ENCODE measurements at places on chromosomes 2 and 18.

DNA sequence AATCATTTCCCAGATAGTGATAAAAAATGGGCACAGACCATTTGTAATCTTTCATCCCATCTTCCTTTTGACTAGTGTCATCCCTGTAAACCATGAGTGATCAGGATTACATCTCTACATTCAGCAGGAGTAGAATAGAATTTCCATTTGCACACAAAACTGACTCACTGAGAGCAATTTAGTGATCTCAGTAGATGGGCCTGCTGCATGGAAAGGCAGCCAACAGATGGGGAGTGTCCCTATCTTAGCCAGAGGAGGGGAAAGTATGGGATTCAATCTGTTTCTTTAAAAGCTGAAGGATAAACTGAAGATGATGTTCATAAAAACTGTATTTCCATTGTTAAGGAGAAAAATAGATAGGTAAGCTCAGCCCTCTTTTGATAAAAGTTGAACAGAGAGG lies 441.7 kb downstream of the ZNF521 start:
- DNase-seq, result no peak

GRCh38 chr2:218224186-218224585 lies 7.2 kb downstream of the ARPC2 start:
- no peak for DNase-seq

DNA sequence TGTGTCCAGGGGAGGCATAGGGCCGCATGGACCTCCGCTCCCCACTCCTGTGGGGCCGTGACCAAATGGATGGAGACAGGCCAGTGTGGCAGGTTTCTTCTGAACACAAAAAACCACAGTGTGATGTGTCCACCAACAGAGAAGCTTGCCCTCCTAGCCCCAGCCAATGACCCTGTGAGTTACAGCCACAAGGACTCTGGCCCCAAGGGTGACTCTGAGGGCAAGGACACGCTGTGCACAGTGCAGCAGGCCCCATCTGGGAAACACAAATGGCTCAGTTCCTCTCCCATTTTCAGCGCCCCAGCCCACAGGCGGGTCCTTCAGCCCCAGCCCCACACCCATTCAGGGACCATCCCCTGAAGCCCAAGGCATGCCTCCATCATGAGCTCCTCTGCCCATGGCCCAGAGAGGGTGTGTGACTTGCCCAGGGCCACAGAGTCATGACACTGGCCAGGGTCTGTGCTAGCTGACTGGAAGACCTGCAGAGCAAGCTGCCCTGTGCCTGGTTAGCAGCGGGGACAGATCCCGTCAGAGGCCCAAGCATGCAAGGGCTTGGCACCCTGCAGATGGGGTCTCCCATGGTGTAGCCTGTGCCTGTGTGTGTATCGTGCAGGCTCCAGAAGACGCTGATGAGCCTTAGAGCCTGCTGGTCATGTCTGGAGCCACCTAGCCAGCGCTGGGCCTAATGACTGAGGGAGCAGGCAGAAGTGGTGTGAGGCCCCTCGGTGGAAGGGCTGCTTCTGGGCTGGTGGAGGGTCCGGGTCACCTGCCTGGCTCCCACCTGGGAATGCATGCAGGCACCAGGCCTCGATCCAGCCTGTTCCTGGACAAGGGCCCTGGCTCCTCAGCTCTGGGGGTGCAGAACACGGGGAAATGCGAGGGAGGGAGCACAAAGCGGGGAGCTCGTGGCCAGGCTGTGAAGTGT lies 47.7 kb downstream of the HS6ST1 start:
- no peak for DNase-seq

DNA sequence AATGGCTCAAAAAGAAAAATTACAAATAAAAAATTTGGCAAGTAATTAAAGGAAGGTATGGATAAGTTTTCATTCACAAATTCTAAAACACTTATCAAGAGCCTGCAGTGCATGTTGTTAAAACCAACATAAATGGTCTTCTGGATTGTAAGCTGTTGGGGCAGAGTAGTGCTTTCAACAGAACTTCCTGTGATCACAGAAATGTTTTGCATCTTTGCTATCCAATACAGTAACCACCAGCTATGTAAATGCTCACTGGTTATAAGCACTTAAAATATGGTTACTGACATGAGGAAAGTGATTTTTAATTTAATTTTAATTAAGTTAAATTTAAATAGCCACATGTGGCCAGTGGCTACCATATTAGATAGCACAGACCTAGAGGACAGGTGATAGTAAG lies 133.1 kb downstream of the NBAS start:
- no peak for DNase-seq

GRCh38 chr2:180938451-180938850 lies 42.0 kb upstream of the UBE2E3 start:
- DNase-seq, result no peak

GRCh38 chr2:8627019-8627691 lies 54.7 kb upstream of the ID2 start:
- no peak for DNase-seq

DNA sequence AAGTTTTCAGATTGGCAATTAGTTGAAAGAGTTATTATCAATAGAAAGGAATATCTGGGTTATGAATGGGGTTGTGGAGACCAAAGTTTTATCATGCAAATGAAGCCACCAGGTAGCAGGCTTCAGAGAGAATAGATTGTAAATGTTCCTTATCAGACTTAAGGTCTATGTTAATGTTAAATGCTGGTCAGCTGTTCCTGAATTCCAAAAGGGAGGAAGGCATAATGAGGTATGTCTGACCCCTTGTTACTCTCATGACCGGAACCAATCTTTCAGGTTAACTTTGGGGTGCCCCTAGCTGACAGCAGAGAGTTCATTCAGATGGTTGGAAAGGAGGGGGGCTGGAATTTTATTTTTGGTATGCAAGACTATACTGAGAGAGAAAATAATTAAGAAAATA lies 47.9 kb downstream of the RIT2 start:
- no peak for DNase-seq

GRCh38 chr2:9327873-9328352 lies 95.4 kb downstream of the ITGB1BP1 start:
- DNase-seq, result no peak

DNA sequence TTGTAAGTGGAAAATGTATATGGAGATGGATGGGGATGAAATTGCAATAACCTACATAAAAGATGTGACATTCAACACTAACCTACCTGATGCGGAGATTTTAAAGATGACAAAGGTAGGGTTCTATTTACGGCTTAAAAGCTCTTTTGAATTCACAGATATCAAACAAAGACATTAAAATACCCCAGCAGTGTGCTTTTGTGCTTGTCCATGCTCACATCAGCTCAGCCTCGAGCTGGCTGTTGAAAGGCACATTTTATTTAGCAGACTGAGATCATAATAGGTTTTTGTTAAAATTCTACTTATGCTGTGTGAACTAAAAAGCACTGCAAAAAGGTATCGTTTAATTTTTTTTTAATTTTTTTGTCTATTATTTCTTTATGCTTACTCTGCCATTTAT lies 96.0 kb upstream of the CDCA7 start:
- no peak for DNase-seq

- DNase-seq, result no peak
Observed at GRCh38 chr2:121705390-121705789, 31.3 kb downstream of the NIFK start.

DNA sequence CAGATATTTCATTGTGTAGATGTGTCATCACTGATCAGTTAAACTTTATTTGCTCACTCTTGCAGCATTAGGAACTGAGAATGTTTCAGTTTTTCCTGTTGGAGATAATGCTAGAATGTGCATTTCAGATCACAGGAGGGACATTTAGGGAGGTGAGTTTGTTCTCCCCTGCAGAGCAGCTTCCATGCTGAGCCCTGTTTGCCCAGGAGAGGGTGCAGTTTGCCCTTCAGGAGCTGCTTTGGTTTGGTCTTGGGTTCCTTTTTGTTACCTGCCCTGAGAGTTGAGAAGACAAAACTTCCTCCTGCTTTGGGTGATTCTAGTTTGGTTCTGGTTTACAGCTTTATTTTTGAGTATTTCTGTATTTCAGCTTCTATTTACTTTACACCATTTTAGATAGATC lies 49.9 kb downstream of the DGKD start:
- no peak for DNase-seq

DNA sequence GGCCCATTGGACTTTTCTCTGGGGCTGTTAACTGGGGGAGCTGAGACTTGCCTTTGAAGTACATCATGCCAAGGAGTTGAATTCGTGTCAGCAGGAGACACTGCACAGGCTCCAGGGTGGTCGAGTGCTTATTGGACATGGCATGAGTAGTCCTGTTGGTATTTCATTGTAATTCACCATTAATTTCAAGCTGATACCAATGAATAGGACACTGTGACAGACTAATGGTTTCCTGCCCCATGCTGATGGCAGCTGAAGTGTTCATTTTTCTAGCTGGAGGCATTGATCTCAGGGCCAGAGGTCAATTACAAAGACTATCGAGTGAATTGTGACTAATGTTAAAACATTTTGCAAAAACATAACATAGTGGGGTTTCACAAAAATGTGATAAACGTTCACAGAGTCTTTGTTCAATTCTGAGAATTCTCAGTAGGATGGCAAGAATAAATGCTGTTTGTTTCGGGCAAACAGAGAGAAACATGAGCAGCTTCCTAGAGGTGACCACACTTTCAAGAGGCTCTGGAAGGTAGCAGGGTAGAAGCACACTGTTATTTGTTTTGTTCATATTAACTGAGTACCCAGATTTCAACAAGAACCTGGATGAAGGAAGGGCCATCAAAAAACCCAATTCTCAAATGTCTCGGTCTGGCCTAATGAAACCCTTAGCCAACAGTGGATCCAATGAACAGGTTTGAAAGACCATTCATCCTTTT lies 90.6 kb upstream of the ARL4C start:
- no peak for DNase-seq
